ENCODE measurements at places on chromosomes 7 and 10. TPM values are rescaled to one million over a fixed set of nuclear protein-coding genes. Genes with fewer than 3 reads are reported as not detected.

DNA sequence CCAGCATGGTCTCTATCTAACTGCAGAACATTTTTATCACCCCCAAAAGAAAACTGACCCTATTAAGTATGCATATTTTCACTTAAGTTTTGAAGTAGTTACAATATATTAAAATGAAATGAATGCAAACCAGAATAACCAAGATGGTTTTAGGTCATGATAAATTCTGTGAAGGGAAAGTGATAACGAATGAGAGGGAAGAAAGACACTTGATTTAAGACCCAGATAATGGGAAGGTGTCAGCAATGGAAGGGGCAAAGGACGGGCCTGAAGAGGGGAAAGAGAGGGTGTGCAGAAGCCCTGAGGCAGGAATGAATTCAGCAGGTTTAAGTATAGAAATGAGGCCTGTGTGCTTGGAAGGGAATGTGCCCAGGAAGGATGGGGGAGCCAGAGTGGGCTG is 61.1 kb upstream of the IGFBP3 start:
- DNase-seq: no peak

GRCh38 chr7:73999664-74000435 is 28.1 kb upstream of the ELN start:
- DNase-seq: no peak

GRCh38 chr7:7713730-7714129 is 4.7 kb downstream of the RPA3 start:
- DNase-seq: no peak

GRCh38 chr7:2376351-2377154 is 21.9 kb downstream of the EIF3B start:
- DNase-seq: no peak

DNA sequence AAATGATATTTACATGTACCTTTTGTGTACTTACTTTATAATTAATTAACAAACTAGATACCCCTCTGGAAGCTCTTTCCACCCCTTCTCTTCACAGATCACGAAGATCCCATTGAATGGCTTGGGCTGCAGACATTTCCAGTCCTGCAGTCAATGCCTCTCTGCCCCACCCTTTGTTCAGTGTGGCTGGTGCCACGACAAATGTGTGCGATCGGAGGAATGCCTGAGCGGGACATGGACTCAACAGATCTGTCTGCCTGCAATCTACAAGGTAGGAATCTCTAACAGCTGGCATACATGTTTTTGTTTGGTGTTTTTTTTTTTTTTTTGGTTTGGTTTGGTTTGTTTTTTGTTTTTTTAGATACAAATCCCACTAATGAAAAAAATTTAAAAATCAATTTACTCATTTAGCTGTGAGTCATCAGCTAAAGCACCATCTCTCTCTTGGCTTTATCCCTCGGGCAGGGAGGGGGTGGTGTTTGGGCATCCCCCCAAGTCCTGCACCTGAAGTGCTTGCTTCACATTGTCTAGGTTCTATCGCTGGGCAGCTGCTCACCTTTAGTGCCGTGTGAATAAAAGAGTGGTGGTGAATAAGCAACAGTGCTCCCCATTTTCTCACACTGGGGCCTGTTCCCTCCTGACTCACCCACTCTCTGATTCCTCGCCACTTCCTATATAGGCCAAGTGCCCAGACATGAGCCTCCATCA is 68.9 kb downstream of the MET start:
- DNase-seq: no peak

DNA sequence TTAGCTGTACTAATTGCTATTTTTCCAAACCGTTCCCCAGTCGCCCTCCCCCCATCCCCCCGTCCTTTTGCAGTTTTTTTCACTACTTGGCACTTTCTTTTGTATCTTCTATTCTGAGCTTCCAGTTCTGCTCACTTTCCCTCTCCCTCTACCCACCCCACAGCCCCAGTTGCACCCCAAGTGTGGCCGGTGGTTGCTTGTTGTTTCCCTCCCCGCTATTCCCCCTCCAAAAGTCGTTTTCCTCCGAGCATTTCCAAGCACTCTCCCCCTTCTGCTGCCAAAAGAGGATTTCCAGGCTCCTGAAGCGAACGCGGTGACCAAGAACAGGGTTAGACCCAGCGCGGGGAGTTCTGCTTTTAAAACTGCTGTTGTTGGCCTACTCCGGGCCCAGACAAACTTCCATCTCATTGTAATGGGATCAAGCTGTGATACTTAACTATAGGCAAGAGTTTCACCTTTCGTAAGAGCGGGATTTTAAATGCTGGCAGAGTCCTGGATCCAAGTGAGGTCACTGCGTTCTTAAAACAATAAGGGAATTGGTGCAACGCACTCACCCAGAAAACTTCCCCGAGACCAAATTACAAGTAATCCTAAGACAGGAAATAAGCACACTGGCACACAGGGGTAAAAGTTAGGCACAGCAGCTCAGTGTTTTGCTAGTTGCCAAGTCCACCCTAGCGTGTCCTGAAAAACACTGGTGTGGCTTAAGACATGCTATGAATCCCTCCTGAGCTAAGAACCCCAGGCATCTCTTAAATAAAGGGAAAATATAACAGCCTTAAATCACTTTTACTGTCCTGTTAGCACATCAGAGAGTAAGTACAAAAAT is 1.5 kb upstream of the RGS10 start:
- no peak for DNase-seq

DNA sequence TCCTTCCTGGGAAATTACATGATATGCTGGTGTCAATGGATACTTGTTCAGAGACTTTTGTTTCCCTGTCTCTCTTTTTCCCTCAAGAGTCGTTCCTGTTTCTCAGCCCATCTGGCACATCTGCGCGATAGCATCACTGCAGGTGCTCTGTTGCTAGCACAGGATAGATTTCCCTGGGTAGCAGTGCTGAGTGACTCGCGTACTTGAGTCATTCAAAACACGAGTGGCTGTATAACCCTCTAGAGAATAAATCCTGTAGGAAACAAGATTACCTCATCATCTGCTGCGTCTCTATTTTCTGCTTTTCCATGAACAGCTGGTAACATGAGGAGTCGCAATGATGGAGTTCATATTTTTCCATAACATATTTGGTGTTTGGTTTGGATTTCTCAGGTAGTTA is 452.0 kb upstream of the FZD8 start:
- DNase-seq: no peak

GRCh38 chr7:47461161-47461560 is 120.8 kb downstream of the TNS3 start:
- peak; percentile 62 for DNase-seq

- DNase-seq: no peak
These were observed 92.4 kb downstream of the TPST1 start for GRCh38 chr7:66297579-66297978.

- peak; percentile 6 for DNase-seq
These were observed 994 bp upstream of the MAGI2 start for GRCh38 chr7:79454361-79454960.

DNA sequence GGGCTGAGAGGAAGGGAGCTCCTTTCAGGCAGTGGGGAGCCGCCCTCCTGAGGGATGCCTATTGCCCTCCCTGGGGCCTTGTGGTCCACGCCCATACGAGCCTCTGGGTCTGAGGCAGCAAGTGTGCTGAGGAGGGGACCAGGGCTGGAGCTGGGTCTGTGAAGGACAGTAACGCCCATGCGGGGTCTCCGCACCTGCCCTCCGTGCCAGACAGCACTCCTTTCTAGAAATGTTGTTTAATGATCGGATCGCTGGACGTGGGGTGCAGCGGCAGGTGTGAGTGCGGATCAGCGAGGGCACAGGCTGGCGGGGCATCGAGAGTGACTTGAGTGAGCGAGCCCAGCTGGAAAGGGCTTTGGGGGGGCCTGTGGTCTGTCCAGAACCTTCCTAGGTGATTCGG is 70.1 kb downstream of the ELFN1 start:
- no peak for DNase-seq

DNA sequence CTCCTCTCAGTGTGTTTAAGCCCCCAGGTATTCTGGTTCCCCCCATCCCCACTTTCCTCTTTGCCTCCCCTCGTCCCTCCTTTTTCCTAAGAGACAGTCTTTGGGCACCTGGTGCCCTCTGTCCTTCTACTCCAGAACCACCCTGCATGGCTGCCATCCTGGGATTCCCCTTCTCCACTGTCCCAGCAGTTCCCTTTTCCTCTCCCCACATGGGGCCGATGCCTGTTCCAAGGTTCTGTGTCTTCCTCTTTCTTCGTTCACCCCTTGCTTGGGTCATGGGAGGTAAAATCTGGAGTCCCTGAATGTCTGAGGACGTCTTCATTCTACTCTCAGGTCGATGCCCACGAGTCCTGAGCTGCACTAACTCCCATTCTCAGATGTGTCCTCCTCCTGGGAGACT is 120.8 kb downstream of the TAX1BP1 start:
- no peak for DNase-seq

DNA sequence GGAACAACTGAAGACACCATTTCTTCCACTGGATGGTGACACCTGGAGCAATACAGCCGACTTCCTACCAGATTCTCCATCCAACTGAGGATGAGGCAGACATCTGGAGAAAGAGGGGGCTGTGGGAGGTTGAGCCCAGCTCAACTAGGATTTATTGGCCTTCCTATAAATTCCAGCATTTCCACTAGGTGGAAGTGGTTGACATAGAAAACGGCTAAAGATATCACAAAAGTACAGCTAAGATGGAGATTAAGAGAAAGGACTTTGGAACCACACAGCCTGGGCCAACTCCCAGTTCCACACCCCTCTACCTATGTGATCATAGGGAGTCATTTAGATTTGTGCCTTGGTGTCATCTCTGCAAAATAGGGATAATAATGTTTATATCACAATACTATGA is 61.3 kb upstream of the CAV2 start:
- DNase-seq: peak; percentile 51

The AOAH gene
- 36.1 TPM for total RNA-seq

The CYP3A5 gene
- total RNA-seq: 179 TPM

The RSPH10B2 gene
- total RNA-seq: not detected

GRCh38 chr7:12152196-12152918 is 58.7 kb upstream of the TMEM106B start:
- no peak for DNase-seq

- no peak for DNase-seq
These were observed 6.2 kb downstream of the BUB3 start for GRCh38 chr10:123160311-123160980.

GRCh38 chr10:114336823-114337509 is 67.3 kb downstream of the AFAP1L2 start:
- no peak for DNase-seq

The ANKRD30A gene
- total RNA-seq: not detected

The ZNF22 gene
- total RNA-seq: 14.6 TPM

DNA sequence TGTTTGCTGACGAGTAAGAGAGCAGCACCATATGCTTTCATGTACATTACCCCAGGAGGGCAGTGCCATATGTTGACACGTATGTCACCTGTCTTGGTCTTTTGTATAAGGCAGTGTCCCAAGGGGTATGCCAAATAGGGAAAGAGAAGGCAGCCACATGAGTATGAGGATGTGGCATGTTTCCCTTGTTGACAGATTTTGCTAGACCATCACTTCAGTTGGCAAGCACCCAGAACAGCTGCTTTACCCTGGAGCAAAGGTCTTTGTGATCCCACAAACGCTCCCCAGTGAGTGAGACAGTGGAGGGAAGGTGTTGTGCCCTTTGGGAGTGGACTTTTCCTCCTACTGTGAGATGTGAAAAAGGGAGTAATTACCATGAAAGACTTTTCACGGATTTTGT is 350.1 kb downstream of the ETV1 start:
- DNase-seq: no peak

DNA sequence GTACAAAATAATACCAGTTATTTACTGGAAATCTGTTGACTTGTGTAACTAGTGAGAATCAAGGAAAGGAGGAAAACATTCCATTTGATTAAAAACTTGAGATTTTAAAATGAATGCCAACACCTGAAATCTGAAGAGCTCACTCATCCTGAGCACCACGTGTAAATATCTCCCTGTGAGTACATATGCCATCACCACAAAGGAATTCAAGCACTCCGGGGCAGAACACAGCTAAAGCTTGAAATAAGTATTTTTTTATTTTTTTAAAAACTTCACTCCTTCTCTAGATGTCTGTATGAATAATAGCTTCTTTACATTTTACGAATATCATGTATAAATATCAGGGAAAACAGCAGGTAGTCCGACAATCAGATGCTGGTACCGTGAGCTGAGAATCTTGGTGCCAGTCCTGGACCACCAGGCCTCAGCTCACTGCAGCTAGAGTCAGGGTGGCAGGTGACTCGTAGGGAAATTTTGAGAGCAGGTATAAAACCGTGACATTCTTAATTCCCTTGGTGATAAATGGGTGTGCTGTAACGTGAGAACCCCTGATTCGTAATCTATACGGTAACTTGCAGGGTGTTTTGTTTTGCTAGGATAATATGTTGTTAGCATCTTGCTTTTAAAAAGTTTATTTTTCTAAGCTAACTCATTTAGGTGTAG is 12.7 kb downstream of the LMTK2 start:
- DNase-seq: no peak

DNA sequence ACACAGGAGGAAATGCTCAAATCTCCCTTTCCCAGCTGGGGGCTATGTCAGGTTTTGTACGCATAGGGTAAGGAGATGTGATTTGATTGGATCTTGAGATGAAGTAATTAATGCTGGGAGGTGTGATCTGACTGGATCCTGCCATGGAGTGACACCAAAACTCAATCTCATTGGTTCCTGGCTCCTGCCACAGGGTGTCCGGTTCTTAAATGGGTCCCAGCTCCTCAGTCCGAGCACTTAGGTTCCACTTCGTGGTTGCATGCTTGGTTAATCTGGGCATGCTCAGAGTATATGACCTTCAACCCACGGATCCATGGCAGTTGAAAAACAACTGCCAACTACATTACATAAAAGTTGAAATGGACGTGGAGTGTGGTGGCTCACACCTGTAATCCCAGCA is 3.1 kb upstream of the ZNF12 start:
- DNase-seq: no peak

DNA sequence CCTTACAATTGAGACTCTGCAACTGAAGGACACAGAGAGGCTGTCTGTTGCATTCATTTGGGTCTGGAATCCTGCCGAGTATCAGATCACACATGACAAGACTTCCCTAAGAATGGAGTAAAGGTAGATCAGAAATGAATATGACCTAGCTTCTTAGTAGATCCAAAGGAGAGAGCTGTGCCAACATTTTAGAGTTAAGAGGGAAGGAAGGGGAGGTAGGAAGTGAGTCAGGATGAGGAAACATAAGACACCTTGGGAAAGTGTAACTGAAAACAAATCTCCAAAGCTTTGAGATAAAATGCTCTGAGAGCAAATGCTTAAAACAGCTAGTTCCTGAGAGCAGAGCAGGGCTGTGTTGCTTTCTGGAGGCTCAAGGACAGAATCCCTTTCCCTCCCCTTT is 6.1 kb upstream of the SLC25A13 start:
- DNase-seq: no peak

GRCh38 chr7:72098807-72099580 is 313.1 kb downstream of the CALN1 start:
- DNase-seq: no peak

- peak; percentile 84 for DNase-seq
These were observed 95.8 kb upstream of the CACUL1 start for GRCh38 chr10:118850418-118851061.

- no peak for DNase-seq
These were observed 37.1 kb upstream of the BICC1 start for GRCh38 chr10:58475322-58476277.

- DNase-seq: no peak
These were observed 605.5 kb downstream of the XPNPEP1 start for GRCh38 chr10:109317746-109318366.
